ENCODE measurements at places on chromosomes 1 and 21.
A peak's percentile ranks its signal among the peaks of the same experiment; 100 is the strongest.

GRCh38 chr1:64183395-64184002 is 19.9 kb upstream of the UBE2U start:
- no peak for DNase-seq

DNA sequence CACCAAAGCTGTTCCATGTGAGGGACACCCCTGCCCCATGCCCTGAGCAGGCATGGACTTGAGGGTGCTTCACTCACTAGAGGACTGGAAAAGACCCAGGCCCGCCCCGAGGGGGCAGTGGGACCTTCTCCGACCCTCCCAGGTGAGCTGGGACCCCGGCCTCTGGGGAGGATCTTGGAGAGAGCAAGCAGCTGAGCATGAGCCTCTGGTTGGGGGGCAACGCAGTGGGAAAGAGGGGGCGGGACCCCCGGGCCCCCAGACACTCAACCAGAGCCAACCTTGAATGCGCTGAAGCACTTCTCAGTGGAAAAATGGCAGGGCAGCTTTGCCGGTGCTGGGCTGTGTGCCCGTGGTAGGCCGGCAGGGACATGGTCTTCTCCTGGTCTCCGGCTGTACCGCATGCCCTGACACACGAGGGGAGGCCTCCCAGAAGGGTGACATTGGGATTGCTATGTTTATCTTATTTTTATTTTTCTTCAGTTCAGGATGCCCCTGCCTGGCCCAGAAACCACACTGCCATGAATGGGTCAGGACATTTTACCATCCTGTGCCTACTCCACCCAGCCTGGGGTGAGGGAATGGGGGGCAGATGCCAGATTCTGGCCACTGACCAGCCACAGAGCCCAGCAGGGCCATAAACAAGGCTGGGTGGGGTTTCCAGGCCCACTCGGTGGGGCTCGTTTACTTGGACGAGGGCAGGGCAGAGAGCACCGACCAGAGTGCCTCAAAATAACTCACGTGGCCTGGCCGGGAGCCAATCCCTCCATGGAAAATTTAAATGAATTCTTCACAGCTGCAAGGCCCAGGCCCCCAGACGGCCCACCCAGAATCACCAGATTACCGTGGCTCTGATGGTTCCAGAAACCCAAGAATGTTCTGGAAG is 17.2 kb upstream of the LAPTM5 start:
- DNase-seq = no peak

GRCh38 chr21:46114963-46115362 is 17.1 kb downstream of the COL6A2 start:
- no peak for DNase-seq

DNA sequence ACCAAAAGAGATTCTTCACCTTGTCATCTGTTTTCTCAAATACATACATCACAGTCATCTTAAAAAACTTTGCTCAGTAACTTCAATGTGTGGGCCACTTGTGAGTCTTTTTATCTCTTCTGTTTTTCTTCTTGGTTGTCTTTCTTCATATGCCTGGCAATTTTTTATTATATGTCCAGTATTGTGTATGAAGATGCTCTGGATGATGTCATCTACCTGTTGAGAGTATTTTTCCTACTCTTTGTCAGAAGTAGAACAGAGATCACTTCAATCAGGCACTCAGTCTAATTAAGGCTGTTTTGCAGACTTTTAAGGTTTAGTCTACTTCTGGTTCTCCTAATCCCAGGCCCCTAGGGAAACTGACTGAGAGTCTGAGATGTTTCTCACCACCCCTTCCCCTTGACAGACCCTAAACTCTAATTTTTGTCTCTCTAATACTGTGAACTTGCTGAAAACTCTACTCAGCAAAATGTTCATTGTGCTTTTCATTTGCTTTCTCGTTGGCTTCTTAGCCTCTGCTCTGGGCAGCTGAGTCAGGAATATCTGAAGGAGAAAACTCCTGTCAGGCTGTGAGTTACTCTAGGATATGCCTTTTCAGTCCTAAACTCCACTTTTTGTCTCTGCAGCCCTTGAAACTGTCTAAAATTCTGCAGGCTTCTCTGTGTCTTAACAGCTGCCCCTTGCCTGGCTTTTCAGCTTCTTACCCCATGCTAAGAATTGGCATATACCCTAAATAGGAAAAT is 33.0 kb upstream of the DNAJC6 start:
- DNase-seq = no peak

- DNase-seq = peak; percentile 16
Measured at GRCh38 chr1:67861856-67862516, 28.7 kb upstream of the GNG12 start.

DNA sequence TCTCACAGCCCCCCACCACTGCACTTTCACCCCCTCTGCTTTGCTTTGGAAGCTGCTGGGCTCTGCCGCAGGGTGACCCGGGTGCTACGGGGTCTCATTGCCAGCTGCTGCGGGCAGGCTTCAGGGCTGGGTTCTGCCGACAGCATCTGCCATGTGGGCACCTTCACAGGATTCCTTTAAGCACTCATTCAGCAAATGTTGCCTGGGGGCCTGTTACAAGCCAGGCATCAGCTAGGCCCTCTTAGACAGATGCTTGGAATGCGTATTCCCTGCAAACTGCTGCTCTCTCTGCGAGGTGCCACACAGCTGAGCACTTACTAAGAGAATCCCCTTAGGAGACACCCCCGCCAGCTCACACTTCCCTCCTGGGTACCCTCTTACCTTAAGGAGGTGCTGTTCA is 29.2 kb downstream of the COL16A1 start:
- no peak for DNase-seq

GRCh38 chr1:230618537-230618936 is 23.7 kb upstream of the COG2 start:
- no peak for DNase-seq

DNA sequence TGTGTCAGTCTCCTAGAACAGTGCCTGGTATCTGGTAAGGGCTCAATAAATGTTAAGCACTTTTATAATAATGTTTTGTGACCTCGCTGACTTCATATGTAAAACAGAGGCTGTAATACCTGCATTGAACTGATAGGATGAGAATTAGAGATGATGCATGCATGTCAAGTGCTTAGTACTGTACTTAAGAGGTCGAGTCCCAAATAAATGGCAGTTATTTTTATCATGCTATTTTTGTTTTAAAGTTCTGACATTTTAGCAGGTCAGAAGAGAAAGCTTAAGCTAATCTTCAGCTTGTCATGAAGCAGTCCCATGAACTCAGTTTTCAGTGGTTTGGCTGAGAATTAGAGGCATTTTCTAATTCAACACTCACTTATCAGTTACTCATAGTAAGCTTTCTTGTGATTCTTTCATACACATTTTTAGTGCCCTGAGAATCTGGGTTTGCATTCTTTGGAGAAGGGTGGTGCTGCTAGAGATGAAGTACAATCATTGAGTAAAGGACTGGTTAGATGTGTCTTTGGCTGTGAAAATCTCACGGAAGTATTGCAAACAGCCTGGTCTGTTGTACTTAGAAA is 75.7 kb upstream of the RAVER2 start:
- DNase-seq = no peak

All from NCI-H460 (cell line).